ENCODE measurements at places on chromosomes 12 and 14.

- DNase-seq: no peak
Observed at GRCh38 chr14:76499399-76499798, 123.5 kb downstream of the ESRRB start.

- DNase-seq: no peak
Observed at GRCh38 chr14:94747739-94748138, 22.2 kb downstream of the GSC start.

GRCh38 chr12:615620-616019 lies 47.6 kb downstream of the NINJ2 start:
- no peak for DNase-seq

DNA sequence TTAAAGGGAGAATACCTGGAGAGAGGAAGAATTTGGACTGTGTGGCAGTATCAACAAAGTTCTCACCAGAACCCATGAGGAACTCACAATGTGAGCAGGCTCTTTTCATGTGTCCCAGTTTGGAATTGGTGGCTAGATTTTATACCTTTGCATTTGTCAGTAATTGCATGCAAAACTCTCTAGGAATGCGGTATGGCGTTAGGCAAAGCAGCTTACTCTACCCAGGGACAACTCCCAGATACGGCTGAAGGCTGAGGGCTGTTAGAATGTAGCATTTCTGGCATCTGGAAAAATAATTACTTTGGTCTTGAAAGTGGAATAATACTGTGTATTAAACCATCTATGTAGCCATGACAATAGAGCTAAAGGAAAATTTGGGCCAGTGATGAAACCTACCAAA lies 635.5 kb downstream of the SLC16A7 start:
- no peak for DNase-seq

DNA sequence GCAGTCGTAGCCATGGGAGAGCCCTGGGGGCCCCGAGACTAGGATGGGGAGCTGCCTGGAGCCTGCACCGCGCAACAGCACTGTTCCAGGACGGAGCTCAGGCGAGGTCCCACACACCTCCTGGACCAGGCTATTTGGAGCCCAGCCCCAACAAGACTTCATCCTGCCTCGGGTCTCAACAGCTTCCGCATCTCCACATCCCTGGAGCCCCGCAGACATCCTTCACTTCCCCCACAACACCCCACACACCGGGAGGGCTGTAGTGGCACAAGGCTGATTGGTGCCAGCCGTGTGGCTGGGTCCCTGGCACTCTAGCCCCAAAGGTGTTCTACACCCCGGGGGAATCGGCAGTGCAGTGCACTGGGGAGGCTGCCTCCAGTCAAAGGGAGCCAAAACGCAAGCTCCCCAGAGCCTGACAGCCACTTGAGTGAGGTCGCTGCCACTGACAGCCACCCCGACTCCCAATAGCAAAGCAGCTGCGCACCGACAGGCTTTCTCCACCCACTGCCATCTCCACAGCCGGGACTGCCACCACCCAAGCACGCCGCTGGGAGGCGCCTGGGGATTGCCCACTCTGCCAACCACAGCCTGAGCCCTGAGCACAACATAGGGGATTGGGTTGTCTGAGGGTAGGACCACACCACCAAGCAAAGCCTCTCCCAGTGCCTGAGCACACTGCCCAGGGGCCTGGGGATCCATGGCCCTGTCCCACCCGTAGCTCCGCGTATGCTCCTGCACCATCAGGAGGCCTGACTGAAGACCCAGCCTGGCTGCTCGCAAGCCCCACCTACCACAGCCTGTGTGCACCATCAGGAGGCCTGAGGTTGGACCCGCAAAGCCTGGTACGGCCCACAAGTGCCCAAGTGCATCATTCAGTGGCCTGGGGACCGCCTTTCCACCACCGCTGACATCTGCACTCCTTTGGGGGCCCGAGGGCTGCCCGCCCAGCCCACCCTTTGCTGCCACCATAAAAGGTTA lies 13.2 kb upstream of the KLRF1 start:
- DNase-seq: peak; percentile 79

DNA sequence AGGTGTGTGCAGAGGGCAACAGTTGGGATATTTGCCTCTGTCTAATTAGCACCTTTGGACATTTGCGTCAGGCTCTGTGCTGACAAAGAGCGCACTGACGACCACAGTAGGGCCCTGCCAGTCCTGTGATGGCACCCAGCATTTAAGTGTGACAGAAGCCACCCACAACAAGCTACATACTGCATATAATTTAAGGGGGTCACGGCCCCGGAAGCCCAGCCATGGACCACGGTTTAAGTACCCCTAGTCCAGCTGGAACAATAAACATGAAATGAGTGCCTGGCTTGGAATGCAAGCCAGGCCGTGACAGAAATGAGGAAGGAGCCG lies 16.8 kb upstream of the DYNC1H1 start:
- no peak for DNase-seq

GRCh38 chr14:82667501-82667900 lies 1133.8 kb upstream of the SEL1L start:
- DNase-seq: no peak

- DNase-seq: no peak
Observed at GRCh38 chr14:71692496-71692895, 239.7 kb upstream of the RGS6 start.

DNA sequence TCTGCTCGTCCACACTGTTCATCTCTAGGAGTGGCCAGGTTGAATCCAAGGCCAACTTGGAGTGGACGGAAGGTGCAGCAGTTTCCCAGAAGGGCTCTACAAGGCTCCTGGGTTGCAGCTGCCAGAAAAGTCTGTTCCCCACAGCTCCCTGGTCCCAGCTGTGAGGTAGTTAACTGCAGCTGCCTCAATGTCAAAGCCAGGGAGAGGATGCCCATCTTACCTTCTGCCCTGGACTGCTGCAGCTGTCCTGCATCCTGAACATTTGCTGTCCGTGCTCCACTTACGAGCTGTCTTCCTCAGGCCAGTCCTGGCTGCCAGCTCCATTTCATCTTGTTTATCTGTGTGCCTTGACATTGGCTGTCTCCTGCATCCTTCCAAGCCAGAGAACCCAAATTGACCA lies 227.3 kb downstream of the SLC41A2 start:
- DNase-seq: no peak

DNA sequence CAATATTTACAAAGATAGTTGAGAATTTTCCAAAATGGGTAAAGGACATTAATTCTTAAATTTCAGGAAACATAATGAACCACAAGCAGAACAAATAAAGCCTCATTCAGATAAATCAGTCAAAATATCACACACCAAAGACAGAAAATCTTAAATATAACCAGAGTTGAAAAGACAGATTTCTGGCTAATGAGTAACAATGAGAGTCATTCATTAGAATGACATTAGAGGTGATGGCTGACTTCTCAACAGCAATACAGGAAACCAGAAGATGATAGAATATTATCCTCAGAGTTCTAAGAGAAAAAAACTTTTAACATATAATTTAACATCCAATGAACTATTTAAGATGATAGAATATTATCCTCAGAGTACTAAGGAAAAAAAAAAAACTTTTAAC lies 124.2 kb downstream of the DENND5B start:
- DNase-seq: no peak

GRCh38 chr14:96798956-96799355 lies 1.8 kb downstream of the VRK1 start:
- DNase-seq: no peak

- no peak for DNase-seq
Observed at GRCh38 chr12:109873653-109874052, 6.7 kb downstream of the GLTP start.
